CD4-positive, alpha-beta T cell (primary cell): ENCODE measurements at places on chromosomes 2 and 18. TPM values are rescaled to one million over a fixed set of nuclear protein-coding genes. Genes with fewer than 3 reads are reported as not detected.

GRCh38 chr2:19753314-19753713 lies 148.5 kb downstream of the TTC32 start:
- H3K27ac ChIP-seq, result no peak overlapping the region
- no peaks in the 10 kb centered on the region for H3K4me1 ChIP-seq
- H3K27me3 ChIP-seq, result peaks cover 3% of the 10 kb centered on the region
- no peak overlapping the region for H3K4me3 ChIP-seq
- H3K36me3 ChIP-seq, result no peaks in the 10 kb centered on the region
- no peak for DNase-seq

DNA sequence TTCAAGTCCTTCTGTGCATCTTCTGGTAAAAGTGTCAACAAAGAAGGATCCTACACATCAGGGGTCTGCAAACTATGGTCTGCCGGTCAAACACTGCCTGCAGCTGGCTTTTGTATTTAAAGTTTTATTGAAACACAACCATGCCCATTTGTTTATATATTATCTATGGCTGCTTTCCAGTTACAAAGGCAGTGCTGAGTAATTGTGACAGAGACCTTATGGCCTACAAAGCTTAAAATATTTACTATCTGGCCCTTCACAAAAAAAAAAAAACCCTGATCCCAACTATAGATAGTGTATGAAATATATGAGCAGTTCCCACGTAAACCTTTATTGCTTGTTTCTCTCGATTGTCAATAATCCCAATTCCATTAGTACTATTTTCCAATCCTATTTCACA lies 101.4 kb downstream of the RBMS1 start:
- no peaks in the 10 kb centered on the region for H3K36me3 ChIP-seq
- H3K27me3 ChIP-seq, result no peaks in the 10 kb centered on the region
- DNase-seq, result no peak
- H3K4me1 ChIP-seq, result peaks cover 73% of the 10 kb centered on the region

Gene HRH4
- total RNA-seq, result 0.22 TPM

DNA sequence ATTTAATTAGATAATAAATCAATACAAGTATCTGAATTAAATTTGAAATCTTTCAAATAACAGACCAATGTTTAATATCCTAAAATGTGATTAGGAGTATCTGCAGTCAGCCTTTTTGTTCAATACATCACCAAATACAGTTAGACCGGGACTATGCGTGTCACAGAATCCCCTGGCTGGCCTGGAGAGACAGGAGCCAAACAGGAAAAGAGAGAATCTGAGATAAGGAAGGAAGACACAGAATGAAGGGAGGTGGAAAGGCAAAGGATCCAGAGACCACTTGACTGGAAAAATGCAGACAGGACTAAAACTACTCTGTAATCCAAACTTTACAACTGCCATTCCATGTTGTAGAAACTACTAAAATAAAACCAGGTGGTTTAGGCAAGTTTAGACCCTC lies 66.3 kb downstream of the SIGLEC15 start:
- no peaks in the 10 kb centered on the region for H3K4me1 ChIP-seq
- H3K27ac ChIP-seq, result no peak overlapping the region
- no peaks in the 10 kb centered on the region for H3K27me3 ChIP-seq

DNA sequence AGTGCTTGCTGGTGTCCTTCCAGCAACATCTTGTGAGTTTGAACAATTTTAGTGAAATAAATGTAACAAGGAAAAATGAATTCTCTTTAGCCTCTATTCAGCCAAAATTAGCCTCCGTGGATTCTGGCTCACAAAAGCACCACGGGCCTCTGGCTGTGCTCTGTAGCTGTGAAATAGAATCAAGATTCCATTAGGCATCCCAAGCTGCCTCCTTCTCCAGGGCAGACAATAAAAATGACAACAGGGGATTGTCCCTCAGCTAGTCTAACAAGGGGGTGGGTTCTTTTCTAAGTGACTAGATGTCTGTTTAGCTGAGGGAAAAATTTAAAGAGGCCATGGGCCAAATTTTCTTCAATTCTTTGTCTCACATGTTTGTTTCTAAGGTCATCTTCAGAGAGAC lies 254.7 kb upstream of the FIGN start:
- no peaks in the 10 kb centered on the region for H3K36me3 ChIP-seq
- H3K4me1 ChIP-seq, result no peaks in the 10 kb centered on the region

Gene MAPK4
- not detected for total RNA-seq

- H3K36me3 ChIP-seq, result no peaks in the 10 kb centered on the region
- H3K27me3 ChIP-seq, result no peaks in the 10 kb centered on the region
- H3K27ac ChIP-seq, result no peak overlapping the region
These were observed 73.2 kb upstream of the NETO1 start for GRCh38 chr18:72940986-72941385.

GRCh38 chr2:153967248-153967973 lies 95.7 kb downstream of the GALNT13 start:
- no peak overlapping the region for H3K4me3 ChIP-seq
- no peak for DNase-seq
- H3K36me3 ChIP-seq, result no peaks in the 10 kb centered on the region
- H3K4me1 ChIP-seq, result no peaks in the 10 kb centered on the region
- no peak overlapping the region for H3K27ac ChIP-seq

Gene TTR
- not detected for total RNA-seq

Gene AGXT
- total RNA-seq, result not detected

Gene FAM110C
- 0.16 TPM for total RNA-seq

DNA sequence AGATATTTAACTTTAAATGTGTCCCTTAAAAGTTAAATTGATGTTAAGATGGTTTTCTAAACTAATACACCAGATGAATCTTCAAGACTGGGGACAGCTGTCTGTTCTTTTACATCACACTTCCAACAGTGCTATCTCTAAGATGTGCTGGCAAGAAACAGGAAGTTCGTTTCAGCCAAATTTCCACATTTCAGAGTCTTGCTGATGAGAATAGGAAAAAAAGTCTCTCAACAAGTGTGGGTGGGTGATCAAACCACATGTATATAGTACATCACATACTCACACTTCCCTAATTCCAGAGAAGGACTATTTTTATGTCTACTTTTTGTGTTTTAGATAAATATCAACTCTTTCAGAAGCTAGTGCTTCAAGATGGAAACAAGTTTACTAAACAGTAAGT lies 1712.8 kb upstream of the TMEFF2 start:
- no peaks in the 10 kb centered on the region for H3K36me3 ChIP-seq
- no peak overlapping the region for H3K27ac ChIP-seq
- no peak overlapping the region for H3K4me3 ChIP-seq
- no peaks in the 10 kb centered on the region for H3K4me1 ChIP-seq
- no peaks in the 10 kb centered on the region for H3K27me3 ChIP-seq

GRCh38 chr2:197205585-197206215 lies 104.9 kb downstream of the ANKRD44 start:
- no peaks in the 10 kb centered on the region for H3K27me3 ChIP-seq
- DNase-seq, result peak; percentile 62
- H3K4me1 ChIP-seq, result peaks cover 85% of the 10 kb centered on the region
- peaks cover 21% of the 10 kb centered on the region for H3K36me3 ChIP-seq
- H3K27ac ChIP-seq, result peak overlapping the region; percentile 76

DNA sequence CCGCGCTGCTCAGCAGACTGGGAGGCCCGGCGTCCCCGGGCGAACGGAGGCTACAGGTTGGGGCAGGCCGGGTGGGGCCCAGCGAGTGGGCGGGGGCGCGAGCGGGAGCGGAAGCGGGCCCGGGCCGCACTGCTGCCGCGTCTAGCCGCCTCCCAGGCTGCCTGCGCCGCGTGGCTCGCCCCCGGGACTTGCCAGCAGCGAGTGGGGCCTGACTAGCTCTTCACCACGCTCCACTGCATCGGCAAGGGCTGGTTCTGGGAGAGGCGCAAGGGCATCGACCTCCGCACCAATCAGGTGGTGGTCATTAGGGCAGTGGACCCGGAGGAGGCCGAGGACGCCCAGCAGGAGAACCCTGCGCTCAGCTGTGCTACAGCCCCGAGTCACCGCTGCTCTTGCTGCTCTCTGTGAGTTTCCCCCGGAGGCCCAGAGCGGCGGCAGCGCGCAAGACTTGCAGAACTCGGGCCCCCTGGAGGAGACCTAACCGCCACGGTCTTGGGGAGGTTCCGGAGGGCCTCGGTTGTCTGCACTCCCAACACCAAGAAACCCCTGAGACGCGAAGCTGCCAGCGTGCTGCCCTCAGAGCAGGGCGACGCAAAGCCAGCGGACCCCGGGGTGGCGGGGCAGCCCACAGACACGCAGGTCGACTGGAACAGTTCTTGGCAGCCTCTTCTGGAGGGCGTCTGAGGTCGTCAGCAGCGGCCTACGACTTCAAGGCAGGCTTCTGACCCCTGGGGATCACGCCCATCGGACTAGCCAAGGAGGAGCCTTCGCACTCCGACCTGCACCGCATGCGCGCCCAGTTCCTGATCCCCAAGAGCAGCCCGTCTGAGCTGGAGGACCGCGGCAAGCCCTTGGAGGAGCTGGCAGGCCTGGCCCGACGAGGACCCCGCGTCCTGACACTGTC lies 27.2 kb upstream of the PTPN2 start:
- H3K4me3 ChIP-seq, result peak overlapping the region; percentile 48
- H3K27me3 ChIP-seq, result peaks cover 5% of the 10 kb centered on the region
- no peaks in the 10 kb centered on the region for H3K36me3 ChIP-seq
- H3K27ac ChIP-seq, result no peak overlapping the region
- peaks cover 17% of the 10 kb centered on the region for H3K4me1 ChIP-seq
- DNase-seq, result peak; percentile 62

Gene DCDC2C
- not detected for total RNA-seq

Gene LRRTM4
- total RNA-seq, result not detected

DNA sequence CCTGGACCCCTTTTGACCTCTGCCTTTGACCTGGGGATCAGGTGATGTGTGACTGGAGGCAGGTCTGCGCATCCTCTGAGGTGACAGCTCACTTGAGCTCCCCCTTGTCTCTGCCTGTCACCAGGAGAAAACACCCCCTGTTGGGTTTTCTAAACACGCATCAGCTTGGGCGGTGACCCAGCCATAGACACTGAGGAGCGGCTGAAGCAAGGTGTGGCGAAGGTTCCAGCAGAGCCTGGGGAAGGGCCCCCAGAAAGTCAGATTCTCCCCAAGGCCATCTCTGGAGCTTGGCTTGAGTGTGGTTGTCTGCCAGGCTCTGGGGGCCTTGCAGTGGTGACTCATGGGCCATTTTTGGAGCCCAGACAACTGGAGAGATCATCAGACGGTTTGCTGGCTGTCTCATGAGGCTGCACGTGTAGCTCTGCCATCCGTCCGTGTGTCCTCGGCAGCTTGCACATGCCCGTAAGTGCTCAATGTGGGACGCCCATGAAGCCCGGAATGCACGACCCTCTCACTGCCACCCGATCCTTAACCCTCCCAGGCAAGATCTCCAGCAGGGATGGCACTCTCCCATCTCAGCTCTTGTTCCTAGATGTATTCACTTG lies 29.4 kb downstream of the SIX3 start:
- no peaks in the 10 kb centered on the region for H3K27me3 ChIP-seq
- no peaks in the 10 kb centered on the region for H3K36me3 ChIP-seq
- H3K4me3 ChIP-seq, result no peak overlapping the region
- DNase-seq, result no peak
- H3K4me1 ChIP-seq, result no peaks in the 10 kb centered on the region

DNA sequence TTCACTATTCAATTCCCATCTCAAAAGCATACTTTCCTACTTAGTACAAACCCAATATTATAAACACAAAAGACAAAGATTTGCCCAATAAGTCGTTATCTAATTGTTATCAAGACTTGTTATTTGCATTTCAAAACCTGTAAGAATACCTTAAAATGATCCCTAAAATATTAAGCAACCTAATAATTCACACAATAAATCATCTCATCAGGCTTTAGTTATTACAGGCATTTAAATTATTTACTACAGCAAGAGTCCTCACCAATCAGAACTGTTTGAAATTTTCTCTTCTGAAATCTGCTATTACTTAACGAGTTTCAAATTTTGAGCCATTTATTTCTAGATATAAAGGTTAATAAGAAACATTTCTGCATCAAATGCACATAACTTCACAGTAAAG lies 1.6 kb downstream of the CCDC88A start:
- H3K4me3 ChIP-seq, result peak overlapping the region; percentile 94
- H3K36me3 ChIP-seq, result no peaks in the 10 kb centered on the region
- H3K27ac ChIP-seq, result peak overlapping the region; percentile 81
- DNase-seq, result no peak
- H3K4me1 ChIP-seq, result peaks cover 12% of the 10 kb centered on the region

Gene RNASEH1
- total RNA-seq, result 31.9 TPM

- H3K4me1 ChIP-seq, result no peaks in the 10 kb centered on the region
- no peaks in the 10 kb centered on the region for H3K36me3 ChIP-seq
- DNase-seq, result no peak
- no peak overlapping the region for H3K27ac ChIP-seq
- no peaks in the 10 kb centered on the region for H3K27me3 ChIP-seq
These were observed 244.1 kb downstream of the PHLPP1 start for GRCh38 chr18:62959481-62959880.

Gene ANKRD30B
- total RNA-seq, result not detected

DNA sequence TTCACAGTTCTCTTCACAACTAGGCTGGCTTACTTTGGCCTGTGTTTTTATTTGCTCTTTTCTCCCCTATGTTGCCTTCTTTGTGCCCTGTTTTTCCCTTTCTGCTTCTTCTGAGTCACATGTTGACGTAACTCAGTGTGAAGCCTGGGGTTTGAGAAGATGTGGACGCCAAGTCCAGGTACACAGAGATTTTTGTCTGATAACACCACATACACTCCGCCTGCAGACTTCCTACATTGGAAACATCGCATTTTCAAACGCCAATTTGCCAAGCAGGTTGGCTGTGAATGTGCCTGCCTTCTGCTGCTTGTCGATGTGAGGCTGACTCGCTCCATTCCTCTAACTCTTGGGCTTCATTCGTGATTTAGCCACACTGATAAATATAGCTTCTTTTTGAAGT lies 62.6 kb upstream of the FN1 start:
- H3K4me3 ChIP-seq, result no peak overlapping the region
- no peaks in the 10 kb centered on the region for H3K4me1 ChIP-seq
- no peak overlapping the region for H3K27ac ChIP-seq

DNA sequence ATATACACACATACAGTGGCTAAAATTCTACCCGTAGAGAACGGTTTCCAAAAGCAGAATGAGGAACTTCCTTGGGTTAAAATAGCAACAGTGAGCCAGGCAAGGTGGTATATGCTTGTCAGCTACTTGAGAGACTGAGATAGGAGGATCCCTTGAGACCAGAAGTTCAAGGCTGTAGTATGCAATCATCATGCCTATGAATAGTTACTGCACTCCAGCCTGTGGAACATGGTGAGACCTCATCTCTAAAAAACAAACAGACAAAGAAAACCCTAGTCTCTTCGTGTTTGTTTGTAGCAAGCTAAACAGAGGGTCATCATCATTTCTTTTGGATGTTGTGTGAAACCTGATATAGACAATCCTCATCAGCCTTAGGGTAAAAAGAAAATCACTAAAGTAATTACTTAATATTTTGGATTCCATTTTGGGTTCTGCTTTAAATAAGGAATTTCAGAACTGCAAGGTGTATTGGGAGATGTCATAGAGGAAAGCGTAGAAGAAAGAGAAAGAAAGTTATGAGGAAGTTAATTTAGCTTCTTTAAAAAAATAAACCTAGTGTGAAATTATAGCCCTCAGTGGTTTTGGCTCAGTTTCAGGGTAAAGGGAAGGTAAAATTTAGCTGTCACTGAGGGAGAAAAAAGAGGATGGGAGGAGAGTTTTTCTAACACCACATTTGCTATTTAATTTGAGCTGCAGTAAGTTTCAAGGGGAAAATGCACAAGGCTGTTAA lies 46.5 kb downstream of the PLEK start:
- H3K4me3 ChIP-seq, result no peak overlapping the region
- peaks cover 4% of the 10 kb centered on the region for H3K4me1 ChIP-seq
- H3K36me3 ChIP-seq, result no peaks in the 10 kb centered on the region
- H3K27ac ChIP-seq, result no peak overlapping the region

Gene MERTK
- total RNA-seq, result 0.19 TPM

GRCh38 chr2:162490052-162490717 lies 146.3 kb downstream of the GCA start:
- no peak overlapping the region for H3K4me3 ChIP-seq
- no peaks in the 10 kb centered on the region for H3K36me3 ChIP-seq
- H3K4me1 ChIP-seq, result no peaks in the 10 kb centered on the region
- DNase-seq, result no peak
- H3K27me3 ChIP-seq, result no peaks in the 10 kb centered on the region
